ENCODE measurements at places on chromosomes 5 and 9.

DNA sequence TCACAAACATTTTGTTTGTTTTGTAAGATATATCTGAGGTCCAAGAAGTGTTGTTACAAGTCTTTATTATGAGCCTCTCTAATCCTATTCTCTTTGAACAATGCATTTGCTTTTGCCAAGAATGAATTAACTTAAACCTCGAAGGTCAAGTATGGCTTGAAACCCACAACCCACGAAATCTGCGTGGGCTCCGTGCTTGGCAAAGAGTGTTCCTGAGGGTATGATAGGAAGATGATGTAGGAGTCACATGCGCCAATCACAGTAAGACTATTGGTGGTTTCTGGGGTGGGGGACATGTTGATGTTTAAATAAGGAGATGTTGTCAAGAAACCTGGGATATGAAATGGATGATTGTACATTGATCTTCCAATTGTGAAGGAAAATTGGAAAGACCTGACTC is 330.8 kb upstream of the RFX3 start:
- no peak for DNase-seq

GRCh38 chr9:81579381-81579780 is 110.0 kb downstream of the TLE1 start:
- DNase-seq: no peak

DNA sequence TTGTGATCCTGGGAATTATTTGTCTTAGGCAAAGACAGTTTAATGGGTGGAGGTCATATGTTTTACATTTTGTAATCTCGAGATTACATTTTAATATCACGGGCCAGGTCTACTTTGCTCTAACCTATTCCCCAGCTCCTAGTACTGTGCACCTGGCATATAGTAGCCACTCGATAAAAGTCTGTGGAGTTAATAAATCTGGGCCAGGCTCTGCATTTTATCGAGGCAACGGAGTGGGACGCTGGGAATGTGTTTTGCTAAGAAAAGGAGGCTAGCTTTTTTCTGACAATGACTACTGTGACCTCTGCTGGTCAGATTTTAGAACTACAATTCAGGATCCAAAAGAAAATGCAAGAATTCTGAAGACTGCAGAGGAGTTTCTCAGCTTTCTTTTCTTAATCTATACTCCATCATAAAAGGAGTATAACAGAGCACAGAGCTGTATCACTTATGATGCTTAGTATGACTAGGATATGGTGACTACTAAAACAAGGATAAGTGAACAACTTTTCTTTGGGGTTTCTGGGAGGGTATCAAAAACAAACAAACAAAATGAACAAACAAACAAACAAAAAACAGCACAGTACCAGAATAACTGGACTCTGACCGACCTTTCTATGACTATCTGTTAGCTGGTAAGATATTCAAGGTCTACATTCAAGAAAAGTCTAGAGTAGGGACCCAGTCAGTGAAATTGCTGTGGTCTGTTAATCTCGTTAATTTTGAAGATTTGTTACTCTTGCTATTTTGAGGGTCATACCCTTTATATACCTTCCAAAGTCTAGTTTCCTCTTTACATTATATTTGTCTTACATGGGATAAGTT is 46.1 kb upstream of the CER1 start:
- DNase-seq: no peak

- DNase-seq: no peak
Measured at GRCh38 chr9:89026876-89027275, 35.6 kb downstream of the S1PR3 start.

GRCh38 chr5:32283539-32284377 is 29.0 kb downstream of the MTMR12 start:
- DNase-seq: no peak

GRCh38 chr5:151671950-151672349 is 14.8 kb downstream of the SPARC start:
- DNase-seq: no peak

DNA sequence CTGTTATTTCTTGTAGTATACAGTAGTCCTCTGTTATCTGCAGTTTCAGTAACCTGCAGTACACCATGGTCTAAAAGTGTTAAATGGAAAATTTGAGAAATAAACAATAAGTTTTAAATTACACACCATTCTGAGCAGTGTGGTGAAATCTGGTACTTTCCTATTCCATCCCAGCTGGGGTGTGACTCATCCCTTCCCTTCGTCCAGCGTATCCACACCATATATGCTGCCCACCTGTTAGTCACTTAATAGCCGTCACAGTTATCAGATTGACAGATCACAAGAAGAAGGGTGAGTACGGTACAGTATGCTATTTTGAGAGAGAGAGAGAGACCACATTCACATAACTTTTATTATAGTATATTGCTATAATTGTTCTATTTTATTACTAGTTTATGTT is 28.9 kb downstream of the FAM151B start:
- DNase-seq: peak; percentile 2

DNA sequence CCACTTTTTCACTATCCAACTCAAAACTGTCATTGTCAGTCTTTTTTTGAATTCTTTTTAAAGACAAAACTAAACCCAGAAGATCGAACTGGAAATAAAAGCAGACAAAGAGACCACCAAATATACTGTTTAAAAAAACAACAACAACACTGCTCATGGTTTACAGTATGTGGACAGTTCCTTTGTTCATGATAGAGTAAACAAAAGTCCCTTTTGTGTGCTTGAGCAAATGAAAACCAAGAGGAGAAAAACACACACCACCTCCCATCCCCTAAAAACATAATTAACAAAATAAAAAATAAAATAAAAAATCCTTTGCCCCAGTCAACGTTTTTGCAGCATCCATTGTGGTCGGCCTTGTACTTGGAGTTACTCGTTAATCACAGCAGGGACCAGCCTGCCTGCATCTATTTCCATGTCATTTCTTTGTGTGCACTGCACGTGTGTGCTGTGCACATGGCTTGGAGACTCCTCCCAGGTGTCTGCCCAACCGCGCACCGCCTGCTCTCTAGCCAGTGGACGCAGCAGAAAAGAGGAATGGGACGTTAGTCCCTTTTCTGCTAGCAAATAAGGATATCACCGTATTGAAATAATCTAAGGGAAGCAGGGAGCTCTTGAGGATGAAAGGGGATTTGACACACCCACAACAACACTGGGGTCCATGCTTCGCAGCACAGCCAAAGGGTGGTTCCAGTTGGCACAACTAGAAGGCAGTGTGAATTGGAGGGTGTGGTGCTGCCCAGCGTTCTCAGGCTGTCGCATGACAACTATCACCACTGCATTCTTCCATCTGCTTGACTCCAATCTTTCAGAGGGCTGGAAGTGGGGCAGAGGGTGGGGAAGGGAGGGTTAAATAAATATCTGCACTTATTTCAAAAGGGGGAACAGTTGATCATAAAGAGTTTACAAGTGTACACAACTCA is 130.0 kb downstream of the SEMA6A start:
- DNase-seq: no peak

DNA sequence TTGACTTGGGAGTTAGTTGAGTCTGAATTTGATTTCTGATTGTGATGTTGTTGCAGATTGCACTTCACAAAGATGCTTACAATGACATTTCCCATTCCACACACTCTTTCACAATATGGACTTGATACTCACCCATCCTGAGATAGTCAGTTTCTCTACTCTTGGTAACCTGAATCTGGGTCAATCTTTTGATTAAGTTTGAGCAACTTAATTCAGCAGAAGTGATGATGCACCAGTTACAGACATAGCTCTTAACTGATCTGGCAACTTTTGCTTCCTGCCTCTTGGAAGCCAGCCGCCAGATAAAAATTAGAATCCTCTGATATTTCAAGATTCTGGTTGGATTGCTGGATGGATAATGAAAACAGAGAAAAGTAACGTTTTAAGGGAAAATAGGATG is 79.7 kb upstream of the OSMR start:
- DNase-seq: no peak

GRCh38 chr9:131273856-131274673 is 2.2 kb downstream of the FAM78A start:
- no peak for DNase-seq

GRCh38 chr9:91034976-91035824 is 233.6 kb downstream of the SYK start:
- DNase-seq: no peak

DNA sequence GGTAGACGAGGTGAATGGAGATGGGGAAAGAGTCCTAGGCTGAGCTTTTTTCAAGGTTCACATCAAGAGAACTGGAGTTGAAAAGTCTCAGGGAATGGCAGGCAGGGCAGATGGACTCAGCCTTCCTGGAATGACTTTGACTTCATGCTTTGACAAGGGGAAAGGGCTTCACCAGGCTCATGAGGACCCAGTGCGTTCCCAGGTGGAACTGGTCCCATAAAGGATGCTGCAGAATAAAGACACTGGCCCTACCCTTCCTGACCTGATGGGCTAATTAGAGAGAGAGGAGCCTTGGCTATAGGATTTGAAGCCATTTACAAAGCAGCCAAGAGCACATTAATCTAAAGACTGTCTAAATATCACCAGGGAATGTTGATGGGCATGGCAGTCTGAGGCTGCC is 63.8 kb downstream of the IL31RA start:
- DNase-seq: no peak

- DNase-seq: no peak
Measured at GRCh38 chr9:91321691-91322090, 40.0 kb downstream of the AUH start.

DNA sequence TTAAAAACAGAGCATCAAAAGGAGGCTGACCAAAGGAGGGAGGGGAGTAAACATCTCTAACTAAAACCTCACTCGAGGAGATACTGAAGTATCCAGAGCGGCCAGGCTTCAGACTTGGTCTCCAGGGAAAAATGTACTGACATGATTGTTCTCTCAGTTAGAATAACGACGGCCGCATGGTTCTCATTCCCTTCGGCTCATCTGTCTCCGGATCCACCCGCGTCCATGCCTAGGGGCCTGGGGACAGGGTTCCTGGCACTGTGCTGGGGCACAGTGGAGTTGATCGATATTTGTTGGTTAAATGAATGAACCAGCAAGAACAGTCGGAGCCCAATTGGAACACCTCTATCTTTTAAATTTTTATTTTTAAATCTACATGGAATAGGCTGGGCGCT is 167.1 kb upstream of the PHYKPL start:
- no peak for DNase-seq

DNA sequence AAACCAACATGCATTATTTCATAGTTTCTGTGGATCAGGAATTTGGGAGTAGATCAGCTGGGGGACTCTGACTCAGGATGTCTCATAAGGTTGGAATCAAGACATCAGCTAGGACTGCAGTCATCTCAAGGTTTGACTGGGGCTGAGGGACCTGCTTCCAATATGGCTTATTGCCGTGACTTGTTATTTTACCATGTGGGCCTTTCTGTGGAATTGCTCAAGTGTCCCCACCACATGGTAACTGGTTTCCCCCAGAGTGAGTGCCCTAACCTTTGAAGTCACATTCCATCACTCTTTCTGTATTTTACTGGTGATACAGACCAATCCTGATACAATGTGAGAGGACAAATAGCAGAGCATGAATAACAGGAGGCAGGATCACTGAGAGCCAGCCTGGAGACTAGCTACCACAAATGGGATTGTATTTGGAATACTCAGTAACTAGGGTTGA is 70.2 kb upstream of the ELL2 start:
- peak; percentile 63 for DNase-seq

DNA sequence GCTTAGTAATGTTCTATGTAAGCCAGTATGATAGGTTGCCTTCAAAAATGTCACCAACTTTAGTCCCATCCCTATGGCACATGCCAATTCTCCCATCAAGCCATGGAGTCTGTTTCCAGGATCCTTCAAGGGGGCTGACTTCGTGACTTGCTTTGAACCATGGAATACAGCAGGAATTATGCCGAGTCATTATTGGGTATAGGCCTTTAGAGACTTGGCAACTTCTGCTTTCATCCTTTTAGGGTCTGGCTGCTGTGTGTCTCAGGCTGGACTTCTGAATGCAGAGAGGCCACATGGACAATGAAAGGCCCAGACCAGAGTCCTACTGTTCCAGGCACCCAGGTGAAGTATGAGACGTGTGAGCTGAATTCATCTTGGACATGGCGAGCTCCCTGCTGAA is 109.8 kb downstream of the DENND1A start:
- no peak for DNase-seq

- DNase-seq: no peak
Measured at GRCh38 chr5:102324714-102325113, 28.6 kb upstream of the SLCO4C1 start.

DNA sequence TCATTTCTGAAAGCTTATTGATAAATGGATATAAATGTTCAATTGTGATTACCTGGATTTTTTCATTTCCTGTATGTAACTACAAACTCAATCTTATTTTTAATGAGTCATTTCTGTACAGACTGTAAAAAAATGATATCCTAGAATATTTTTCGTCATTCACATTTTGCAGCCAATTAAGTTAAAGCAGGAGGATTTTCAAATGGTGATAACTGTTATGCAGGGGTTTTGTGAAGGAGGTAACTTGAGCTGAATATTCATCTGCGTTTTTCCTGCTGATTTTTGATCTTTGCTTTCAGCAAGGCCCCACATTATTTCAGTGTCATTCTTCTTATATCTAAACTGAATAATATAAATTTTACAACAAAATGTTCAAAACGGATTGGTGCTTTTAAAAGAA is 74.1 kb downstream of the SLF1 start:
- DNase-seq: no peak

DNA sequence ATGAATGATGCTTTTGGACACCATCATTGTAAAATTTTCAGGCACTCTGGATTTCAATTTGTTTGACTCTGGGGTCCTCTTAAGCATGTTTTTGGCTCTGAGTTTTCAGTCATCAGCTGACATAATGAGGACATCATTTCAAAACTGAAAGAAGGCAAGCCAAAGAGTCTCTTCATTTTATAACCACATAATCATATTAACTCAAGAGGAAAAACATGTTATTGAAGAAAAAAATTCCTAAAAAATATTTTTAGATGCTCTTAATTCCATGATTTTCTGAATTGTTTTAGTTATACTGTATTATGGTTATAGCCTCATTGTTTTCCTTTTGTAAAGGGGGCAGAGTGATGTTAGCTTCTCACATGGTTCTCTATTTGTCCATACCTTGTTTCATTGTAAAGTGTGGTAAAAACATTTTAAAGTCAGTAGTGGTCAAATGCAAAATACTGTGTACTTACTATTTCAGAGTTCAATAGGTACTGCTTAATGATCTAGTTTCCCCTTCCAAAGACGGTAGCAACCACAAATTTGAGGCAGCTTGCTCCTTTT is 472.1 kb downstream of the DMRT2 start:
- no peak for DNase-seq

GRCh38 chr5:157610990-157611389 is 35.4 kb upstream of the ADAM19 start:
- no peak for DNase-seq

- DNase-seq: no peak
Measured at GRCh38 chr5:79831381-79832309, 142.0 kb downstream of the CMYA5 start.

- no peak for DNase-seq
Measured at GRCh38 chr9:129451669-129452068, 169.2 kb downstream of the C9orf50 start.

Data from GM04503 (cell line).